Cerebellum (tissue), 4 donors: ENCODE measurements at places on chromosomes 3 and 15.

- DNase-seq = no peak
These were observed 116.1 kb upstream of the IL12A start for GRCh38 chr3:159872374-159873109.

GRCh38 chr3:78846718-78847117 is 921.1 kb downstream of the ROBO1 start:
- no peak for DNase-seq

DNA sequence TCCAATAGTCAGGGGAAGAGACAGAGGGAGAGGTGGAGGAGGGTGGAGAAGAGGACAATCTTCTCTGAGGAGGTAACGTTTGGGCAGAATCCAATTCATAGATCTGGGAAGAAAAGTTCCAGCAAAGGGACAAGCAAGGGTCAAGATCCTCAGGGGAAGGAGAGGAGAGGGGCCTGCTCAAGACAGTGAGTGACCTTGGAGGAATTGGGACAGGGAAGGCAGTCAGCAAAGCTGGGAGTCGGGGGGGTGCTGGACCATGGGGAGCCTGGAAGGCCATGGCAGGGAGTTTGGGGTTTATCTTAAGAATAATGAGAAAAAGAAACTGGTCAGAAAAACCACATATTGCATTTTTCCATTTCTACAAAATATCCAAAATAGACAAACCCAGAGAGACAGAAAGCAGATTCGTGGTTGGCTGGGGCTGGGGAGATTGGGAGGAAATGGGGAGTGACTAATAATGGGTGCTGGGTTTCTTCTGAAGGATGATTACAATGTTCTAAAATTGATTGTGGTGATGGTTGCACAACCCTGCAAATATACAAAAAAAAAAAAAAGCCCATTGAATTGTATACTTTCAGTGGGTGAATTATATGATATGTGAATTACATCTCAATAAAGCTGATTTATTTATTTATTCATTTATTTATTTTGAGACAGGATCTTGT is 19.6 kb upstream of the SRP14 start:
- no peak for DNase-seq

- no peak for DNase-seq
These were observed 532.7 kb downstream of the SOX2 start for GRCh38 chr3:182244222-182244971.

GRCh38 chr3:90136456-90137191 is 1029.2 kb downstream of the EPHA3 start:
- no peak for DNase-seq

GRCh38 chr15:89118481-89118989 is 30.3 kb downstream of the ABHD2 start:
- no peak for DNase-seq

DNA sequence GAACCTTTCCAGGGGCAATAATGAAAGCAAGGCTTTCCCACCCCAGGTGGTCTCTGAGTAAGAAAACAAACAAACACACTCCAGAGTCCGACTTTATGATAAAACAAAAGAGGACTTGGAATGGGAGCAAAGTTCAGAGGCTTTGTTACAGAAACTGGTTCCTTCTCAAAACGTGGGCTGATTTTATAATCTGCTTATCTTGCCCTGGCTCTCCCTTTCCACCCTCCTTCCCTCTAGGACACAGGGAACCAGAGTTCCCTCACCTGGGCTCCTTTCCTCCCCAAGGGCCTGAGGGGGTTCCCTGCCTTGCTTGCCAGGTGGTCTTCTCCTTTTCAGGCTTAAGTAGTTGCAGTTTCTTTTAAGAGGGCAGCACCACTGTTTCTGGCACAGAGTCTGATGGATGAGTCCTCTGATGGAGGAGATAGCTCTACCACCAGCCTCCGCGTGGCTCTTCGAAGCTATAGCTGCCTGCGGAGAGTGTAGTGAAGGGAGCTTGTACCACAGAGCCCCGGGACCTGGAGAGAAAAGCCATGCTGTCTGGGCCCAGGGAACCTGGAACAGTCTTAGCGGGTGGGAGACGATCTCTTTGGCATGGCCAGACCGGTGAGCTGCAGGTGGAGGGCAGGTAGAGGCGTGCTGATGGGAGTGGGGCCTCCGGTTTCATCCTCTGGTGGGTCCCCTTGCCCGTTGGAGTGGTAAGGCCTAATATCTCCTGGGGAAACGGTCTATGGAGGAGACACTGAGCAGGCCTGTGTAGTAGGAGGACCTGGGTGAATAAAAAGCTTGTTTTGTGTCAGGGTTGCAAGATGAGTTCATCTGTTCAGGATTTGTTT is 68.7 kb downstream of the SMAD6 start:
- DNase-seq = no peak

DNA sequence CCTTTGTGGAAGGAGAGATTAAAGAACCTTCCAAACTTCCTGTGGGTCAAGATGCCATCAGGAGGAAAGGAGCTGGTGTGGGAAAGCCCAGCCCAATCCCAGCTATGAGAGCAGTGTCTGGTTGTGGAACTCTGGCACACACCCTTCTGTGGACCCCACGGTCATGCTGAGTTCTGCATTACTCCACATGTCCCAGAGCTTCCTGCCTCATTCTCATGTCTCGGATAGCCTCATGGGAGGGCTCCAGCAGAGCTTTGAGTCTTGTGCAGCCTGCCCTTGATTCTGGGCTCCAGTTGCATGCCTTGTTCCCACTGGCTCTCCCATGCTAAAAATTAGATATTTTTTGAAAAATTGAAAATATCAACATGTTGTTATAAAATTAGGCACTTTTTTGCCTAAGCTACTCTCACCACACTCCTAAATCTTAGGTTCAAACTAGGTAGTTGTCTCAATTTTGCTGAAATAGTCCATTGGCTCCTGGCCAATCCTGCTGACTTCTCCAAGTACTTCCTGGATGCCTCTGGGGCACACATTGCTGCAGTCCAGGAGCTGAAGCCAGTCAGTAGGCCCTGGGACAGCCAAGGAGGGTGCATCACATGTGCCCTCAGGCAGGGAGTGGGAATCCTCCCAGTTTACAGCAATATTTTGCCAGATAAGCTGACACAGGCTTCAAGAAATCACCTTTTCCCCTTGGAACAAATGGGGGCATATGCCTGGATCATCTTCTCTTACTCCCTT is 144.3 kb downstream of the EEFSEC start:
- DNase-seq = no peak

- DNase-seq = no peak
These were observed 50.5 kb downstream of the CRYGS start for GRCh38 chr3:186493525-186494255.

GRCh38 chr3:89560568-89560967 is 453.1 kb downstream of the EPHA3 start:
- DNase-seq = no peak

DNA sequence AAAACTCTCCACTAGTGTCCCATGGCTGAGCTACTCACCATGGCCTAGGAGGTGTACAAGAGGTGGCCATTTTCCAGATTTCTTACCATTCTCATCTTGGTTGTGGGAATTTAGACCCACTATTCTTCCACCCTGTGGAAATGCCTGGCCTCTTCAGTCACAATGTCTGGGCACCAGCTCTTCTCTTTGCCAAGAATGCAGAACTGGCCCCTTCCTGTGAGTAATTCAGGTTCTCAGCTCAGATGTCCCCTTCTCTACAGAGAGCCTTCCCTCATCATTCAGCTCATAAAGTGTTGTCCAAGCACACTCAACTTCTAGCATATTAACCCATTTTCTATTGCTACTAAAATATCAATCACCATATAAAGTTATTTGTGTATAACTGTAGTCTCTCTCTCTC is 575.5 kb upstream of the KCNMB2 start:
- no peak for DNase-seq
